ENCODE measurements at places on chromosomes 11 and 22. TPM values are rescaled to one million over a fixed set of nuclear protein-coding genes. Genes with fewer than 3 reads are reported as not detected.
A peak's percentile ranks its signal among the peaks of the same experiment; 100 is the strongest.

The KCNK4 gene
- total RNA-seq, result 0.31 TPM

The IL17REL gene
- 0.11 TPM for total RNA-seq

The GRM5 gene
- not detected for total RNA-seq

The KCNQ1OT1 gene
- 1.2 TPM for total RNA-seq

The KRTAP5-2 gene
- not detected for total RNA-seq

The C11orf42 gene
- not detected for total RNA-seq

The YPEL4 gene
- 0.13 TPM for total RNA-seq

The FDXACB1 gene
- 3.2 TPM for total RNA-seq

The MYOD1 gene
- not detected for total RNA-seq

The LRRC56 gene
- 3.4 TPM for total RNA-seq

The PYGM gene
- 3.6 TPM for total RNA-seq

The MOGAT2 gene
- not detected for total RNA-seq

- no peaks in the 10 kb centered on the region for H3K36me3 ChIP-seq
- no peaks in the 10 kb centered on the region for H3K27me3 ChIP-seq
- no peak overlapping the region for H3K4me3 ChIP-seq
- H3K27ac ChIP-seq, result no peak overlapping the region
- no peak for DNase-seq
Measured at GRCh38 chr11:103354656-103355055, 245.4 kb downstream of the DYNC2H1 start.

DNA sequence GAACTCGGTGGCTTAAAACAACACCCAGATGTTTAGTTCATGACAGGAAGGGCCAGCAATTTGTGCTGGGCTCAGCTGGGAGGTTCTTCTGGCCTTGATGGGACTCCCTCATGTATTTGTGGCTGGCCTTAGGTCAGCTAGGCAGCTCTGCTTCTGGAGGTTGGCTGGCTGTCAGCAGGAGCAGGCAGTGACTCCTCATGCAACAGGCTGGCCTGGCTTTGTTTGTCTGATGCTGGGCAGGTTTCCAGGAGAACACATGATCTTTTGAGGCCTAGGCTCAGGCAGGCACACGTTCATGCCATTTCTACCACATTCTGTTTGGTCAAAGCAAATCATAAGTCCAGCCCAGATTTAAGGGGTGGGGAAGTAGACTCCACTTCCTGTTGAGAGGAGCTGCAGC, 571.2 kb downstream of the TBC1D22A start:
- no peak for DNase-seq
- H3K36me3 ChIP-seq, result peaks cover 11% of the 10 kb centered on the region
- no peaks in the 10 kb centered on the region for H3K27me3 ChIP-seq

GRCh38 chr11:122195790-122196189, 79.8 kb upstream of the BLID start:
- H3K27ac ChIP-seq, result no peak overlapping the region
- H3K27me3 ChIP-seq, result no peaks in the 10 kb centered on the region
- no peak overlapping the region for H3K4me3 ChIP-seq
- DNase-seq, result no peak
- H3K36me3 ChIP-seq, result no peaks in the 10 kb centered on the region

- no peaks in the 10 kb centered on the region for H3K27me3 ChIP-seq
- H3K36me3 ChIP-seq, result peaks cover 16% of the 10 kb centered on the region
- DNase-seq, result peak; percentile 3
- no peak overlapping the region for H3K27ac ChIP-seq
- H3K4me3 ChIP-seq, result no peak overlapping the region
Measured at GRCh38 chr11:71183878-71184277, 68.5 kb downstream of the SHANK2 start.

- no peak overlapping the region for H3K27ac ChIP-seq
- DNase-seq, result no peak
- no peaks in the 10 kb centered on the region for H3K36me3 ChIP-seq
- no peaks in the 10 kb centered on the region for H3K27me3 ChIP-seq
- H3K4me3 ChIP-seq, result no peak overlapping the region
Measured at GRCh38 chr11:22797047-22797446, 32.6 kb downstream of the SVIP start.

DNA sequence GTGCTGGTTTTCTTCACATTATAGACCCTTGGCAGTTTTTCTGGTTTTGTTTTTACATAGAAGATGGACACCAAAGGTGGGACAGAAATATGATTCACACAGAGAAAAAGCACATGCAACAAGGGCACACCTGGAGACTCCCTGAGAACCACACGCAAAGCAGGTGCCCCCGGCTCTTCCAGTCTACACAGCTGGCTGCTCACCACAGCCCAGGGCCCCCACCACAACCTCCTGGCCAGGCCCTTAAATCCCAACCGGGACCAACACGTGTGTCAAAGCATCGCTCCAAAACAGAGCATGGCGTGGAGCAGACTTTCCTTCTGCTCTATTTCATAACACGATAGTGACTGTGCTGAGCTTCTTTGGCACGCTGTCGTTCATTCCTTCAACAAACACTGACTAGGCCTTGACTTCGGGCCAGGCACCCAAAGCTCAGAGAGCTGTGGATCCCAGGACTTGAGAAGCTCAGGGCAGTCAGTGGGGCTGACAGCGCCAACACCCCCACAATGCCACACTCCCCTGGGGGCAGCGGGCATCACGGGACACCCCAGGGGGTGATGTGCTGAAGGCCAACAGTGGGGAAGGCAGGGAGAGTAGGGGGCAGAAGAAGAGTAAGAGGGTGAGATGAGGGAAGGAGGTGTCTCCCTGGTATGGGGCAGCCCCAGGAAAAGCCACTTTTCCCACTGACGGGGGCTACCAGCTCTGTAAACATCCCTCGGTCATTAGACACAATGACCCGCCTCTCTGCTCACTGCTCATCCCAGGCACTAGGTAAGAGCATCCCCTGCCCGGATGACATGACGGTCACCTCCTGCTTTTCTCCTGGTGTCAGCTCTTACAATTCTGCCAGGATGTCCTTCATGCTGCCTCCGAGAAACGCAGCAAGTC, 26.0 kb downstream of the CELSR1 start:
- no peaks in the 10 kb centered on the region for H3K4me1 ChIP-seq
- no peaks in the 10 kb centered on the region for H3K36me3 ChIP-seq
- H3K27me3 ChIP-seq, result no peaks in the 10 kb centered on the region

- no peaks in the 10 kb centered on the region for H3K27me3 ChIP-seq
- no peaks in the 10 kb centered on the region for H3K4me1 ChIP-seq
- no peak overlapping the region for H3K4me3 ChIP-seq
- H3K27ac ChIP-seq, result no peak overlapping the region
- DNase-seq, result no peak
- H3K36me3 ChIP-seq, result peaks cover 32% of the 10 kb centered on the region
Measured at GRCh38 chr11:10139656-10140055, 154.4 kb downstream of the SBF2 start.

DNA sequence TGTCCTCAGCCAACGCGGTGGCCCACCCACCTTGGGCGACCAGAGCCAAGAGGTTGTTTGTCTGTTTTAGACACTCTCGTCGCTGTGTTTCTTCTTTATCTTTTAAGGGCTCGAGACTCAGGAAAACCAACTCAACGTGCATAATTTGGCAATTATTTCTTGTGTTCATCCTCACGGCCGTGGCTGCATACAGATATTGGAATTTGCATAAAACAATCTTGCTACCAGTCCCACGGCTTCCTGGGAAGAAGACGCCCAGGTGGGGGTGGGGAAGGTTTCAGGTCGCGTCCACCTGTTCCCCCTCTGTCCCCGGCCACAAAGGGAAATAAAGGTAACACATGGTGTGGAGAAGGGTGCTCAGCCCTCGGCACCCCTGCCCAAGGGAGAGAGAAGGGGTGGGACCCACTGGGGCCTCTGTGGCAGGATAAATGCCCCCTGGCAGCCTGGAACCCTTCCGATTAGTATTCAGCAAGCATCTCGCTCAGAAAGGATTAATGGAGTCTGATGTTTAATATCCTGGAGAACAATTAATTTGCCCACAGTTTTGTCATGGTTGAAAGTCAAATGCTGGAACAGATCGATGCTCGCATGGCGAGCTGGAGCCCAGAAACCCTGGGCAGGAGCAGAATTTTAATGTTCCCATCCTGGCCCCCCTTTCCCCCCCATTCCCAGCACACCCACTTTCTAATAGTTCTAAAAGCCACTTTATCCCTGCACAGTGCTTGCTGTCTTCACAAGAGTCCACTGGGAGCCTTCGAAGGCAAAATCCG, 359.7 kb downstream of the MN1 start:
- peak overlapping the region; percentile 34 for H3K4me3 ChIP-seq
- H3K27me3 ChIP-seq, result no peaks in the 10 kb centered on the region
- H3K27ac ChIP-seq, result no peak overlapping the region
- no peaks in the 10 kb centered on the region for H3K36me3 ChIP-seq
- H3K4me1 ChIP-seq, result no peaks in the 10 kb centered on the region

DNA sequence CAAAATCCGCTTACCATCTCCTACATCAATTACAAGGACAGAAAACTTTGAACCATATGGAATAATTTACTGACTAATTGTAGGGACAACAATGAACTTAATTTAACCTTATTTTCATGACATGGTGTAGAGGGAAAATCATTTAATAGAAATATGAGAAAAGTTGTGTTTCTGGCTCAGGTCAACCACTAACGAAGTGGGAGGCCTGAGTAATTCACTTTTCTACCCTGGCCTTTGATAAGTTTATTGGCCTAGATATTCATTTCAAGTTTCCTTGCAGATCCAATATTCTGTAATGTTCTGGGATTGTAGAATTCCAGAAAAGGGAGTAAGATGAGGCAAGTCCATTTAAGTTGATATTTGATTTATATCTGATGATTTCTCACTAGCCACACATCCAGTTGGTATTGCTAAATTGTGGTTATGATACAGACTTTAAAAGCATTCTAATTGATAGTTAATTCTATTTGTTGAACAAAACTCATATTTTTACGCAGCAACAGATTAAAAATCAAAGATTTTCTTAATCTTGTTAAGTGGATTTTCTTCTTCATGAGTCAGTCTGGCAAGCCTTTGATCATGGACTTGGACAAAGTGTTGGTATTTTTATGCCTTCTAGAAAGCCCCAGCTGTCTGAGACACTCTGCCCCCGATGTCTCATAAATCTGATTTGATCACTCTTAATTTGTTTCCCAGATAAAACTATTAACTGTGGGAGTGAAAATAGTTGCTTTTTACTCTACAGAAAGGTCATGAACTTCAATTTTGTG, 336.5 kb downstream of the TMEM135 start:
- no peak for DNase-seq
- no peak overlapping the region for H3K4me3 ChIP-seq
- H3K27me3 ChIP-seq, result no peaks in the 10 kb centered on the region

DNA sequence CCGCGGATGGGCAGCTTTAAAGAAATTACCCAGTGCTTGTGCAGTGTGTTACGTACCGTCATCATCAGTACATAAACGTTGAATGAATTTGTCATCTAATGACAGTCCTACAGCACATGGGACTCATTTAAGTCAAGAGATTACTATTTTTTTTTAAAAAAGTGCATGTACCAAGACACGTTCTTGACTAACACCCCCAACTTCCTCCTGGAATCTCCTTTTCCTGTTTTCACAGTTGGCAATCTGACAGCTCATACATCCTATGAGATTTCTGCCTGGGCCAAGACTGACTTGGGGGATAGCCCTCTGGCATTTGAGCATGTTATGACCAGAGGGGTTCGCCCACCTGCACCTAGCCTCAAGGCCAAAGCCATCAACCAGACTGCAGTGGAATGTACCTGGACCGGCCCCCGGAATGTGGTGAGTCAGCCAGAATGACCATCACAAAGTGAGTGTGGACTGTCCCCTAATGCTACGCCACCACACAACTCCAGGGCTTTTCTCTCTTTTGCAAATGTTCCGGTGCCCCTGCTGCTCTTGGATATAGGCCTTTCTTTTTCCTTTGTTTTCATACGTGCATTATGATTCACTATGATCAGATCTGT, 162.0 kb upstream of the SORL1-AS1 start:
- 0 out of 2 replicates have a peak, but pooled peaks cover 2% of the 10 kb centered on the region for H3K27me3 ChIP-seq
- peaks cover 34% of the 10 kb centered on the region for H3K36me3 ChIP-seq
- peak; percentile 84 for DNase-seq
- no peaks in the 10 kb centered on the region for H3K4me1 ChIP-seq
- no peak overlapping the region for H3K27ac ChIP-seq
- no peak overlapping the region for H3K4me3 ChIP-seq

DNA sequence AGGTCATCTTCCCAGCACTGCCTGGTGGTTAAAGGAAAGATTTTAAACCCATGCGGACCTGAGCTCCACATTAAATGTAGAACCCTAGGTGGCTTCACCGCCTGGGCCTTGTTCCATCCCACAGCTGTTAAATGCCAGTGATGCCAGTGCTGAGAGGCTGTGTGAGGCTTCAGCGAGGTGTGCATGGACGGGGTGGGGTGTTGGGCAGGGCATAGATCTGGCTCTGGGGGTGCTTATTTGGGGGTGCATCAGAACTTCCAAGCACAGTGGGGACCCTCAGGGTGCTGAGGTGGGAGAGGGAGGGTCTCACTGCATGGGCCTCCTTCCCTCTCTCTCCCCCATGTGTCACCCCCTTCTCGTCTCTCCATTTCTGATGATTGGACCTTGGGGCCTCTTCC, 90.1 kb upstream of the B3GAT1 start:
- no peaks in the 10 kb centered on the region for H3K36me3 ChIP-seq
- DNase-seq, result no peak
- no peak overlapping the region for H3K4me3 ChIP-seq

GRCh38 chr22:37777122-37777687, 30.5 kb upstream of the GCAT start:
- DNase-seq, result no peak
- no peaks in the 10 kb centered on the region for H3K27me3 ChIP-seq
- peaks cover 21% of the 10 kb centered on the region for H3K36me3 ChIP-seq
- no peak overlapping the region for H3K4me3 ChIP-seq
- no peaks in the 10 kb centered on the region for H3K4me1 ChIP-seq
- H3K27ac ChIP-seq, result no peak overlapping the region

- H3K4me1 ChIP-seq, result peaks cover 18% of the 10 kb centered on the region
- no peak for DNase-seq
- H3K27me3 ChIP-seq, result no peaks in the 10 kb centered on the region
- H3K36me3 ChIP-seq, result peaks cover 14% of the 10 kb centered on the region
- no peak overlapping the region for H3K4me3 ChIP-seq
Measured at GRCh38 chr11:14336507-14337503, 22.2 kb downstream of the RRAS2 start.

DNA sequence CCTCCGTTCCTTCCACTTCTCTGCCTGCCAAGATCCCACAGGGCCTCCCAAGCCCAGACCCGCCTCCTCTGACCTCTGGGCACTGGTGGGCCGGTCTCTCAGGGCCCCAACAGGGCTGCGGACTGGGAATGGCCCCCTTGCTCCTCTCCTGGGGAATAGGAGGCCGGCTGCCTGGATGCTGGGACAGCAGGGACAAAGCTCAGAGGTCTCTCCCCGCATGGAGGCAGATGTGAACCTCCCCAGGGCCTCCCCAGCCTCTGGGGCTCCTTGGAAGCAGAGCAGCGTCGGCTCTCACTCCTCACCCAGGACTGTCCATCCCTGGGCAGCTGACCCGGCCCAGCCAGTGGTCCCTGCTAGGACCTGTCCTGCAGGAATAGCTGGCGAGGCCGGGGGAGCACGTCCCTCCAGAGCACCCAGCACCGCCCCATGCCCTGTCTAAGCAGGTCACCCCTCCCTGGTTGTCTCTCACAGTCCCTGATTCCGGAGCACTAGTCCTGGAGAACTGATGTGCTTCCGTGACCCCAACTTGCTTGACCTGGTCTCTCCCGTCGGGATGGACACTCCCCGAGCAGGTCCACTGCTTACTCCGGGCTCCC, 85.8 kb downstream of the RTL6 start:
- peak; percentile 28 for DNase-seq
- no peak overlapping the region for H3K27ac ChIP-seq

GRCh38 chr22:35630387-35630793, 13.3 kb upstream of the MB start:
- H3K27me3 ChIP-seq, result no peaks in the 10 kb centered on the region
- peaks cover 3% of the 10 kb centered on the region for H3K36me3 ChIP-seq
- no peaks in the 10 kb centered on the region for H3K4me1 ChIP-seq
- no peak overlapping the region for H3K4me3 ChIP-seq
- H3K27ac ChIP-seq, result no peak overlapping the region

Data from H9 (cell line).